ENCODE measurements at places on chromosomes 2 and 18.

- DNase-seq, result no peak
These were observed 13.4 kb upstream of the CREG2 start for GRCh38 chr2:101400506-101401325.

DNA sequence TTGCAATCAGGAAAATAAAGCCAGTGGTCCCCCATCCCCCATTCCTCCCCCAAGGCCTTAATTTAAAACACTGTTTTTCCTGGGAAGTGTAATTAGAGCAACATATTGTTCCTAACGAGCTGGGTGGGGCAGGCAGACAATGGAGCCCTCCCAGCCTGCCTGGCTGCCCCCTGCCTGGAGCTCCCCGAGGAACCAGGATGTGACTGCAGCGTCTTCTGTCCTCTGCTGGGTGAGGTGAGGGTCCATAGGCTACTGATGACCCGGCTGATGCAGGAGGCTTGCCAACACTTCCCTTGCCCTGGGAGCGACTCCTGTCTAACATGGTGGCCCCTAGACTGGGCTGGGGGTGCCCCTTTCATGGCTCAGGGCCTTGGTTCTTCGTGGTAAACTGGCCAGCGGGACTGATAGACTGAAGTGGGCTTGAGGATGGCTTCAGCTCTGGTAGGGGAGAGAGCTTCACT lies 152.4 kb downstream of the DYSF start:
- DNase-seq, result no peak

DNA sequence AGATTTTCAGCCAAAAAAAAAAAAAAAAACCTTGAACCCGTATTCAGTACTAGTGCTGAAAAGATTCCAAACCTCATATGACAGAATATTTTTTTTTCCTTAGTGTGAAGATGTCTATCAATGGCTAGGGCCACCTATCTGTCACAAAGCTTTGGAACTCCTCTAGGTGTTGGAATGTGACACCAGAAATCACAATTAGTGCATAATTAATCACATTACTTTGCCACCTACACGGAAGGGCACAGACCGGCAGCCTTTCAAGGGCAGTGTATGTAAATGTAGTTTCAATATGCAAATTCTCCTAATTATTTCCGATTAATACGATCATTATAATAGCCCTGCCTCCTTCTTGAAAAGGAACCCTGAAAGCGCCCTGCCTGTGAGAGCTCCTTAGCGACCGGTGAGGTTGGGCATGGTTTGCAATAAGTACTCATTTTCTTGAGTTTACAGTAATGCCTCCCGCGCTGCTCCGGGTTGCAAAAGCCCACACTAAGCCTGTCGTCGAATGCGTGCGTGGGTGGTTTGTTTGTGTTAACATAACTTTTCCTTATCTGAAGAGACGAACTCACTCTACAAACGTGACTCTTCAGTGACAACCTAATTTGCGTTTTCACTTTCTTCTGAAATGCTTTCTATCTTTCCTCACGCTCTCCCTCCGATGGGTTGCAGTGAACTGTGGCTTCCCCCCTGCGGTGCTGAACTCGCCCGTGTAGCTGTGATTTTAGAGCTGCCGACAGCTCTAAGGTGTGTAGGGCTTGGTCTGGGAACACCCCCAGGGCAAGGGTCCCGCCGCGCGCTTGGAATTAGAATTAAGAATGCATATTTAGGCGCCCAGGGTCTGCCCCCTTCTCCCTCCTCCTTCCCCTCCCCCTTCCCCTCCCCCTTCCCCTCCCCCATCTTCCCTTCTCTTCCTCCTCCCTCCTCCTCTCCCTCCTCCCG lies 765 bp upstream of the ID2 start:
- DNase-seq, result peak; percentile 65

DNA sequence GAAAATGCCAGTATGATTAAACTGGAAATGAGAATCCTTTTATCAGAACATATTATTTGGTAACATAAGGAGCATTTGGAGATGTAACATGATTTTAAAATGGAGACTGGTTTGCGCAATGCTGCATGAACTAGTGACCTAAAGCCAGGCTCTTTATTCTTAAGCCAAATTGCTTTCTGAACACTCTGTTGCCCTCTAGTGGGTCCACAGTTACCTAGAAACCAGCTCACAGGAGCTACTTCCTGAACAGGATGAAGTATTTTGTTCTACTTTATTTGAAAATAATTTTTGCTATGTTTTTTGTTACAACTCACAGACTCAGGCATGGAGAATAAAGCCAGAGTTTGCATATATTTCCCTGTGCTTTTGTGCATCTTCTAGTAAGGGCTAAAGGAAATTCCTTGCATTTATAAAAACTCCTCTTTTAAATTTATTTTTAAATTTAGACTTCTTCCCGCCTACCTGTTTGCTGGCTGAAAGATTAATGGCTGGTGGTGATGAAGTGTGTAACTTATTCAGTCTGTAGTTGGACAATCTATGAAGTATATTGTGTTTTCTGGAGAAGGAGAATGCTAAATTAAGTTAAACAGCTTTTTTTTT lies 146.7 kb downstream of the PARD3B start:
- DNase-seq, result peak; percentile 65

DNA sequence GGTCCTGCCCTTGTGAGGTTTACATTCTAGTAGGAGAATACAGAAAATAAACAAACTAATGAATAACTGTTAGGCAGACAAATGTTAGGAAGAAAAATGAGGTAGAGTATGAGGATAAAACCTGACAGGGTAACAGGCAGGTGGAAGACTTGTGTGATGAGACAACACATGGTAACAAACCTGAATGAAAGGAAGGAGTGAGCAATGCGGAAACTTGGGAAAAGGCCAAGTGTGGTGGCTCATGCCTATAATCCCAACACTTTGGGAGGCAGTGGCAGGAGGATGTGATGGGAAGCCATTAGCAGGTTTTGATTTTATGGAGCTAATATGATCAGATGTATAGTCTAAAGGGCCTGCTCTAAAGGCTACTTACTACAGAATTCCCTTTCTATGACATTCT lies 74.2 kb downstream of the INO80D start:
- DNase-seq, result no peak

DNA sequence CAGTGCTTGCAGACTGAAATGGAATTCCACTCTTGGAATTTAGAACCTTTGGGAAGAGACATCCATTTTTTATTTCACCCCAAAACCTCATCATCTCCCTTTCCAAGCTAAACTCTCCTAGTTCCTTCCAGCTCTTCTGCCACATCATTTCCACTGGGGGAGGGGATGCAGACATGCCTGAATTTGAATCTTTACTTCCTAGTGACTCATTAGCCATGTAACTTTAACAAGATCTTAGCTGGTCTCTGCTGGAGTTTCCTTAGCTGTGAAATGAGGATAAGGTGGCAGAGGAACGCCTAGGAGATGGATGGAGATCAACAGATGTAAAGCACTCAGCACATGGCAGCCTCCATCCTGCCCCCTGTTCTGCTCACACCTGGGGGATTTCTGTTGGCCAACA lies 266.8 kb downstream of the EN1 start:
- DNase-seq, result no peak

GRCh38 chr2:100747996-100748615 lies 71.8 kb upstream of the NPAS2 start:
- no peak for DNase-seq

- DNase-seq, result no peak
These were observed 102.3 kb downstream of the KCNF1 start for GRCh38 chr2:11014026-11014425.

- no peak for DNase-seq
These were observed 72.4 kb upstream of the HS6ST1 start for GRCh38 chr2:128390991-128391630.

GRCh38 chr2:85911097-85911496 lies 22.3 kb upstream of the ST3GAL5 start:
- DNase-seq, result no peak

GRCh38 chr2:16081316-16082200 lies 141.2 kb downstream of the MYCN start:
- DNase-seq, result no peak
